ENCODE measurements at places on chromosomes 3 and 15.

DNA sequence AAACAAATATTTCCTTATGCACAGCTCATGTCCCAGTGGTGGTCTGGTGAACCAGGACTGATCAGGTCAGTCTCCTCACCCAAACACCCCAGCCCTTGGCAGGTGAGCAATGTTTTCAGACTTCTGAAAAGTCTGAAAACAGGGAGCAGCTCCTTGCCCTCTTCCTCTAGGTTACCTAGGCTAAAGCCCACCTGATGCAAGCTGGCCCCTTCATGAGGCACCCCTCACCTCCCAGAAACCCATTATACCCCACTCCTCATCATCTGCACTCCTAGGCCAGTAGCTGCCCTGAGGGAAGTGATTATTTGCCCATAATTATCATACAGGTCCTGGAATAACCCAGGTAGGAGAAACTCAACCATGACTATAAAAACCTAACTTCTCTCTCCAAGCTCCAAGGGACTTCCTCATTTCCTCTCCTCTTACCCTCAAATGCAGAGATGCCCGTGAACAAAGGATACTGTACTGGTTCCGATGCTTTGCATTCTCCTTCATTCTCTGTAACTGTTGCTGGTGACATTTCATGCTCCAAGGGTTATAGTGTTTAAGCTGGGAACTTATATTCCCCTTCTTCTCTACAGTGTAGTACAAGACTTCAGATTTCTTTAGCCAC, 5.2 kb upstream of the NCKIPSD start:
- no peak for DNase-seq

GRCh38 chr15:69841113-69841828, 256.4 kb downstream of the TLE3 start:
- no peak for DNase-seq

GRCh38 chr3:174111776-174112175, 714.2 kb downstream of the NLGN1 start:
- no peak for DNase-seq

GRCh38 chr3:36965440-36965839, 20.6 kb upstream of the TRANK1 start:
- no peak for DNase-seq

GRCh38 chr3:24272875-24273274, 221.8 kb downstream of the THRB start:
- DNase-seq, result no peak

DNA sequence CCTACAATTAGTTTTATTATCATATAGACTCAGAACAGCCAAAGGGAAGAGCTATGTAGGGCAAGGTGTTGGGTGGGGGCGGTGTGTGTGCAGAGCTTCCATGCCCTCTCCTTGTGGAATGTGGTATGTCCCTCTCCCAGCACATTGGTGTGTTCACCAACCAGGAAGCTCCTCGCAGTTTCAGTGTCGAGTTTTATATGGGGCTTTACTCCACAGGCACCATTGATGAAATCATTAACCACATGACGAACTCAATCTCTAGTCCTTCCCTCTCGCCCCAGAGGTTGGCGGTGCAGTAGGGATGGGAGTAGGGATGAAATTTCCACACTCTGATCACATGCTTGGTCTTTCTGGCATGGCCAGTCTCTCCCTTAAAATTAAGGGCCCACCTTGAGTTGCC, 13.6 kb upstream of the SRP14 start:
- DNase-seq, result no peak

Data from myocyte (in vitro differentiated cells).